ENCODE measurements at places on chromosomes 12 and 14.

DNA sequence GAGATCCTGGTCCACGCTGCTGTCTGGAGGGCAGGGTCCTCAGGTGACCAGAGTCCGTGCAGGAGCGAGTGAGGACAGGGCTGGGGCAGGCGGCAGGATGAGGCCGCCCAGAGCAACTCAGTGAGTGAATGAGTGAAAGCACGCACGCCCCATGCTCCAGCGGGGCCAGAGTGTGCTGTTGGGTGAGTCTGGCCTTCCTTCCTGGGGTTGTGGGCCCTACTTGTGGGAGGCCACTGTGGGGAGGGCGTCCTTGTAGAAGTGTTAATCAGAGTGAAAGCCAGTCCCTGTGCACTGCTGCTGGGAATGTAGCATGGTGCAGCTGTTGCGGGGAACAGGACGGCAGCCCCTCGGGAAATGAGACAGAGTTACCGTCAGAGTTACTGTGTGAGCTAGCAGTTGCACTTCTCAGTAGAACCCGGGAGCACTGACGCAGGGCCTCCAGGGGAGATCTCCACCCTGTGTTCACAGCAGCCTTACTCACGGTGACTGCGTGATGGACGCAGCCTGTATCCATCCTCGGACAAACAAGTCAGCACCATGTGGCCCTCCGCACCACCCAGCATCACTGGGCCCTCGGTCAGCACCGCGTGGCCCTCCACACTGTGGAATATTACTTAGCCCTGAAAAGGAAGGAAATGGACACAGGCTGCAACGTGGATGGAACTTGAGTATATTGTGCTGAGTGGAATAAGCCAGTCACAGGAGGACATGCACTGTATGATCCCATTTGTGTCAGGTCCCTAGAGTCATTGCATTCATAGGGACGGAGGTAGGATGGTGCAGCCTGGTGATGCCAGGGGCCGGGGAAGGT, 22.1 kb downstream of the PACS2 start:
- DNase-seq: no peak

- no peak for DNase-seq
Measured at GRCh38 chr12:94687891-94688290, 37.5 kb upstream of the TMCC3 start.

- DNase-seq: no peak
Measured at GRCh38 chr12:19654650-19655376, 215.5 kb downstream of the AEBP2 start.

DNA sequence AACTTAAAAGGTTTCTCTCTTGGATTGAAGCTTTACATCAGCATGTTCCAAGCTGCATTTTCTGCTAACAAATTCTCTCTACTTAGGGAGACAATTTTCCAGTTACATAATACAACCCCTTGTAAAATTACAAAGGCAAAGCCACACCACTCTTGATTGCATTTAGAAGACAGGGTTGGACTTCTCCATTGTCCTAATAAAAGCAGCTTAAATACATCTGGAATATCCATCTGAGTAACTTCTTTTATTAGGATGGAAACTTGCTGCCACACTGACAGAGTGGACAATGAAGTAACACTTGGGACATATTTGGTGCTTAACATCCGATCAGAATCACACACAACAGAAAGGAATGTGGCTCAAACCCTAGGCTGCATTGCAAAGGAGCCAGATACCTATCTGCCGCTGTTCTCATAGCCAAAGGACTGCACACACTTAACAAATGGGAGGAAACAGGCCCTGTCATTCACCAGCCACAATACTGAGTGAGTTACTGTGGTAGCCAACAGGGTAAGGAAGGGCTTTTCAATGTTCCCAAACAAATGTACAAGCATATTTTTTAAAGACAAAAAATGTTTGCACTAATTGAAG, 157.2 kb downstream of the PAX9 start:
- DNase-seq: no peak

GRCh38 chr12:99984271-99985128, at the start of gene ANKS1B:
Gene ANKS1B (minus strand): TSS chr12:99984936. CDS start chr12:99984237, 699 bp downstream.
- DNase-seq: peak; percentile 17

DNA sequence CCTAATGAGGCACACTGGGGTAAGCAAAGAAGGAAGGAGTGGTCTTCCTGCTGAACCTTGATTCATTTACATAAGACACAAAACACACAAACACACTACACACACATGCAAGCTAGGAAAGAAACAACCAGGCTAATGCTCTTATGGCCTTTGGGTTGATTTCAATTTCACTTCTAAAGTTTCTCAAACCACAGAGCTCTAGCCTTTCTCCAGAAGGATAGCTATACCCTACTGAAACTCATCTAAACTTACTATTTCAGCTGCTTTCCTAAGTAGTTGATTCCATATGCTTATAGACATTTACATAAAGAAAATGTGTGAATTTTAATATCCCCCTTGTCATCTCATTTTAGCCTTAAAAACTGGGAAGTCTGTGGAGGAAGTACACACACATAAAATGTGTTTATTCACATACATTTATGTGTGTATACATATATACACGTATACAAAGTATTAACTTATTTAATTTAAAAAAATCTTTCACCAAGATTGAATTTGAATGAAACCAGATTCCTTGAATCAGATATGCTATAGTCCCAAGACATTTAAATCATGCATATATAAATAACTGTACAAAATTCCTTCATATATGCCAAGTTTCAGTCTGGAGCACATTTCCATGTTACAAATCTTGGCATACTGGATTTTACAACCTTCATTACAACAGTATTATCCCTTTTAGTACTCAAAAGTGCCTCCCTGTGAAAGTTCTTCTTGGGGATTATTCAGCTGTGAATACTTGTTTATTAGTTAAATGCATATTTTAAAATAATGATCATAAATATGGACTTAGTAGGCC, 231.8 kb upstream of the NPAS3 start:
- DNase-seq: no peak

- DNase-seq: no peak
Measured at GRCh38 chr12:121093487-121093891, 39.2 kb upstream of the P2RX7 start.

DNA sequence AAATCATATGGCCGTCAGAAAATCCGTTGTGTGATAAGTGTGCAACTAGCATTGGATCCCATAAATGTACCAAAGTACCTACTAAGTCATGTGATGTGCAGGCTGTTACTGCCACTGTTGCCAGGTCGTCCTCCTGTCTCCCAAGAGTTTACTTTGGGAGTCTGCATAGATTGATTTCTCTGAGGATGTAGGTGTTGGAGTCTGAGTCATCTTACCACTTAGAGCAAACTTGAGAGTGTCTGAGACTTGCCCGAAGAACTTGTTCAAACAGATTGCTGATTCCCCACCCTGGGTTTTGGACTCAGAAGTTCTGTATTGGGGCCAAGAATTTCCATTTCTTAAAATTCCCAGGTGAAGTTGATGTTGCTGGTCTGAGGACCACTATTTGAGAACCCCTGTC, 11.4 kb downstream of the TMX1 start:
- DNase-seq: no peak

Data from activated CD4-positive, alpha-beta T cell treated with anti-CD3 and anti-CD28 coated beads, Interleukin-10, Interleukin-2, amounts not matched to agents 100 ng/mL and 50 ng/mL, durations not matched to agents 16 hours and 8 hours (primary cell).